CD4-positive, alpha-beta T cell (primary cell): ENCODE measurements at places on chromosomes 7 and 10.

DNA sequence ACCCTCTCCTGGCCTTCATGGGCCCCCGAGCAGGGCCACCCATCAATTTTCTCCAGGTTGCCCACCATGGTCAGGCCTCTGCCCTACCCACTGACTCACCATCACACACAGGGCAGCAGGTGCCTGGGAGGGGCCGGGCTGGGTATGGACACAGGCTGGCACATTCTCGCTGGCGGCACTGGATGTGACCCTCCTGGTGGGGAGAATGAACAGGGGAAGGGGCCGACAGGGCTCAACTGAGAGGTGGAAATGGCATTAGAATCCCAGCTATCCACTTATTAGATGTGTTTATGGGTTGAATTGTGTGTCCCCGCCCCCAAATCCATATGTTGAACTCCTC lies 16.4 kb downstream of the KCP start:
- no peak for DNase-seq

- no peak for DNase-seq
Observed at GRCh38 chr10:30445711-30446110, 11.7 kb downstream of the MAP3K8 start.

- no peak for DNase-seq
Observed at GRCh38 chr7:150564006-150564405, 3.2 kb upstream of the GIMAP4 start.

- no peak for DNase-seq
Observed at GRCh38 chr7:50825465-50825864, 42.8 kb upstream of the GRB10 start.

DNA sequence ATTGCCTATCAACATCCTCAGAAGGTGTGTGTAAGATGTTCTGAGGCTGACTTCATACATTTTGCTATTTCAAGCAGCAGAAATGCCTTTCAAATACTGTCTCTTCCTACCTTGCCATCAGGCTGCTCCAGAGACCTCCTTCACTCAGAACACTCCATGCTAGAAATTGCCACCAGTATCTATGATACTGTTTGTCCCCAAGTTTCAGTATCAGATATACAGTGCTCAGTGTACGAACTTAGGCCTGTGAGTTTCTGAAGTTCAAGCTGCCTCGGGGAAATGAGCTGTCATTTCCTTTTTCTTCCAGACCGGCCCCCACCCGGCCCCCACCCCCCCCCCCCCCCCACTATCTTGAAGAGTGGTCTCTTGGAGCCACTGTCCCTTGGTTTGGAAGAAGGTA lies 373.4 kb upstream of the CHRM2 start:
- no peak for DNase-seq
